Globus pallidus (tissue), 1 donor: ENCODE measurements at places on chromosomes 6 and 20.

GRCh38 chr20:54134445-54135220, 39.2 kb downstream of the CYP24A1 start:
- no peak for DNase-seq

DNA sequence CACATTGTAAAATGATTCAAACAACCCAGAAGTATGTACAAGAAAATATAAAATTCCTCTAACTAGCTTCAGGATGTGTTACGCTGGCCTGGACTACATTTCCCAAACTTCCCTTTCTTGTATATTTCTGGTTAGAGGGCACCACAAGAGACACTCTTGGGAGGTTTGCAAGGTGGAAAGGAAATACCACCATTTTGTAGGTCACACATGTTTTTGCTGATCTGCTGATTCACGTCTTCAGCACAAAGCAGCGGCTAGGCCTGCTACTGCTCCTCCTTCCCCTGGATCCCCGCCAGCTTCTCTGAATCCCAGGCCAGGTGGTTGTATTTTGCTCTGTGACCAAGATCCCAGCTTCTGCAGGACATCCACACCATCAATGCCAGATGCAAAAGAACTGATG, 104.2 kb downstream of the AGPAT4 start:
- no peak for DNase-seq

DNA sequence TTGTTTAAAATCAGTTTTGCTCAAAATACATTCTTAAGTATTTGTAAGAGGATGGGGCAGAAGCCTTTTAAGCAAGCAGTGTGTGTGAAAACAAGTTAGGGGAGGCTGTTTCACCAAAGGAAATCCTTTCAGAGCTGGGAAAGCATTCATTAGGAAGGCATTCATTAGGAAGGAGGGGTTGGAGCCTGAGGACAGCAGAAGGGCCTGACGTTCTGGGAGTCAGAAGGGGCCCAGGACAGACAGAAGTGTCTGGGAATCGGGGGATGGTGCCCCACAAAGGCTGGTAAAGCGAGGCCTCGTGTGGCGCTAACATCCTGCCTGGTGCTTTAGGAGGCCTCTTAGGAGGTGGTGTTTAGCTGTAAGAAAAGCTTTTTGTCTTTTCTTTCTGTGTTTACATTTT, 80.6 kb upstream of the NXT1 start:
- no peak for DNase-seq

GRCh38 chr6:51559059-51559458, 528.4 kb downstream of the PKHD1 start:
- DNase-seq = no peak

DNA sequence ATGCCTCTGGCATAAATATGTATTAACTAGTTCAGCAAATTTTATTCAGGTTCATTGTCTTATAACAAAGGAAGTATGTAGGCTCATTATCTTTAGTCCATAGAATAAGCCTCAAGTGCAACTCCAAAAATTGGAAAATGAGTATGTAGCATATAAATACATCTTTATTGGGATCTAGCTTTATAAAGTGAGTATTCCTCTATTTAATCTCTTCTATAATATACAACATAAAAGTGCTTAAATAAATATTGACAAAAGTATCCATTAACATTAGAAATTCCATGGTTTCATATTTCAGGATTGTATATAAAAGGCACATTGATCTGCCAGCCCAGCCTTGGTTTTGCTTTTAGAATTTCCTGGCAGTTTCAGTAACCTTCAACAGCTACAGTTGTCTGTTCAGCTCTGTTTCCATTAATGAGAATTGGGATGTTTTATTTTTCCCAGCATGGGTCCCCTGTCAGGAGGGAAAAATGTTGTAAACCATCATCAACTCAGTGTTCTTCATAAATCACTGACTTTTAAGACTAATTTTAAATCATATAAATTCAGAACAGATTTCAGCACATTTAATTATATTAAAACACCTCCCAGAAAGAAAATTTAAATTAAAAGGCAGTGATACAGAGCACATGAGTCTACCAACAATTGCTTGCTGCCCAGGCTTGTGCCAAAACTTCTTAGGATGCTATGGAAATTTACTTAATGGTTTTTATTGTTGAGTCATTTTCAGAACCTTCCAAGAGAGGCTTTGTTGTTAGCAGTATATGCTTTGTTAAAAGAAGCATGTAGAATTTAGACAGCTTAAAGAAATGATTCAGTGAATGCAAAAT, 119.7 kb downstream of the ADGRG6 start:
- no peak for DNase-seq

- DNase-seq = no peak
Observed at GRCh38 chr6:136677822-136678221, 114.5 kb downstream of the MAP3K5 start.

DNA sequence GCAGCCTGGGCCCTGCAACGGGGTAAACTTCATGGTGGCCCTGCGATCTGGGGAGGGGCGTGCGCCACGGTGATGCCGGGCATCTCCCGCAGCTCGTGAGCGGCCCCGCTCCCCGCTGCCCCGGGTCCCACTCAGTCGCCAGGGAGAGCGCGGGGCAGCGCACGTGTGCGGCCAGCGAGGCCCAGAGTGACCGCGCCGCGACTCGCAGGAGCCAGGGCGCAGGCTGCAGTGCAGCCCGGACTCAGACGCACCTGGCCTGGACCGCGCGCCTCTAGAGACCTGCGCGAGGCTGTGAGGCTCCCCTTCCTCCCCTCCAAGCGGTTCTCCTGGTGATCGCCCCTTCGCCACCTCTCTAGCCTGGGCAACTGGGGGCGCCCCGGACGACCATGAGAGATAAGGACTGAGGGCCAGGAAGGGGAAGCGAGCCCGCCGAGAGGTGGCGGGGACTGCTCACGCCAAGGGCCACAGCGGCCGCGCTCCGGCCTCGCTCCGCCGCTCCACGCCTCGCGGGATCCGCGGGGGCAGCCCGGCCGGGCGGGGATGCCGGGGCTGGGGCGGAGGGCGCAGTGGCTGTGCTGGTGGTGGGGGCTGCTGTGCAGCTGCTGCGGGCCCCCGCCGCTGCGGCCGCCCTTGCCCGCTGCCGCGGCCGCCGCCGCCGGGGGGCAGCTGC, 652 bp downstream of the BMP6 start:
- no peak for DNase-seq

DNA sequence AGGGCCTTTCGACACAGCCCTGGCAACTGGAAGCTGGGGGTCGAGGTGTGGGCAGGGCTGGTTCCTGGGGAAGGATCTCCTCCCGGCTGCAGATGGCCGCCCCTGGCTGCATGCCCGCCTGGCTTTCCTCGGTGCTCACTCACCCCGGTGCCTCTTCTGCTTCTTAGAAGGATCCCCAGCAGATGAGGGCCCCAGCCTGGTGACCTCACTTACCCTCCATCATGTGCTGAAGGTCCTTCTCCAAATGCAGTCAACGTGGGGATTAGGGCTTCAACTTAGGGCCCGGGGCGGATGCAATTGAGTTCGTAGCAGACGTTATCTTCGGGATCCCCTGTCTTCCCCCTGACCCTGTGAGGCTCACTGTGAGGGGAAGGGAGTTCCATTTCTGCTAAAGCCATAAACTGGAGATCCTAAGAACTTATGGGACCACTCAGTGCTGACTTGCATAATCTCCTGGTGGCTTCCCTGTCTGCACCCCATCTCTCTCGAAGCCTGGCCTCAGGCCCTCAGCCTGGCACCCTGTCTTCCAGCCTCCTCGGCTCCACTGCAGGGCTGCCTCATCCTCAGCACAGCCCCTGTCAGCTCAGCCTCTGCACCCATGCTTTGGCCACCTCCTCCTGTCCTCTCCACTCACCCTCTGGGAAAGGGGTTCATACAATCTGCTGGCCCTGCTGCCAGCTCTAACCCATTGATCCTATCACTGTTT, 92.6 kb downstream of the THBS2 start:
- DNase-seq = no peak

- no peak for DNase-seq
Observed at GRCh38 chr20:40436011-40436410, 253.0 kb downstream of the MAFB start.
